ENCODE measurements at places on chromosomes 2 and 18.

DNA sequence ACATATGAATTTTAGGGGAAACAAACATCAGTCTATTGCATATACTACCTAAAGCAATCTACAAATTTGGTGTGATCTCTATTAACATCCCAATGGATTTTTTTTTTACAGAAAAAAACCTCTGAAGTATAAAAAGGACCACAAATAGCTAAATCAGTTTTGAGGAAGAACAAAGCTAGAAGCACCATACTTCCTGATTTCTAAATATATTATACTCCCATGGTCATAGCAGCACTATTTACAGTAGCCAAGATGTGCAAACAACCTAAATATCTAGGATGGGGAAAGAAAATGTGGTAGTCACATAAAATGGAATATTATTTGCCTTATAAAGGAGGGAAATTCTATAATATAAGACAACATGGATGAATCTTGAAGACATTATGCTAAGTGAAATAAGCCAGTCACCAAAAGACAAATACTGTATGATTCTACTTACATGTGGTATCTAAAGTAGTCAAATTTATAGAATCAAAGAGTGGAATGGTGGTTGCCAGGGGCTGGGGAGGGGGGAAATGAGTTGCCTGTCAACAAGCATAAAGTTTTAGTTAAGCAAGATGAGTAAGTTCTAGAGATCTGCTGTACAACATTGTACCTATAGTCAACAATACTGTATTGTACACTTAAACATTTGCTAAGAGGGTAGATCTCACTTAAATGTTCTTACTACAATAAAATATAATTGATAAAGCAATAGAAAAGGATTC lies 17.6 kb upstream of the CASP8 start:
- no peaks in the 10 kb centered on the region for H3K27me3 ChIP-seq
- H3K4me1 ChIP-seq: peaks cover 37% of the 10 kb centered on the region
- peak overlapping the region; percentile 72 for H3K27ac ChIP-seq
- H3K4me3 ChIP-seq: no peak overlapping the region

DNA sequence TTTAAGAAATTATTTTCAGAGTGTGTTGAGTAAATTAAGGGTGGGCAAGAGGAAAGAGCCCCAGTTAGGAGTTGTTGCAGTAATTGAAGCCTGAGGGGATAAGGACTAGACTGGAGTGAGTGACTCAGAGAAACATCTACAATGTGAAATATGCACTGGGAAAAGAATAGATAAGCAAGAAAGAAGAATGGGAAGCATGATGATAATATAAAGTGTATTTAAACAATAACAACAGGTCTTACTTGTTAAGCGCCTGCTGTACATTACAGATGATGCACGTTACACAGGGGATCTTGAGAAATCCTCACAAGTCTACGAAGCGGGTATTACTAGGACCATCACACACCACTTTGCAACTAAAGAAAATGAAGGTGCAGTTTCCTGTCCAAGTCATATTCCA lies 73.6 kb upstream of the STK17B start:
- no peaks in the 10 kb centered on the region for H3K27me3 ChIP-seq
- H3K4me1 ChIP-seq: peaks cover 45% of the 10 kb centered on the region
- H3K36me3 ChIP-seq: peaks cover 15% of the 10 kb centered on the region
- H3K27ac ChIP-seq: no peak overlapping the region

DNA sequence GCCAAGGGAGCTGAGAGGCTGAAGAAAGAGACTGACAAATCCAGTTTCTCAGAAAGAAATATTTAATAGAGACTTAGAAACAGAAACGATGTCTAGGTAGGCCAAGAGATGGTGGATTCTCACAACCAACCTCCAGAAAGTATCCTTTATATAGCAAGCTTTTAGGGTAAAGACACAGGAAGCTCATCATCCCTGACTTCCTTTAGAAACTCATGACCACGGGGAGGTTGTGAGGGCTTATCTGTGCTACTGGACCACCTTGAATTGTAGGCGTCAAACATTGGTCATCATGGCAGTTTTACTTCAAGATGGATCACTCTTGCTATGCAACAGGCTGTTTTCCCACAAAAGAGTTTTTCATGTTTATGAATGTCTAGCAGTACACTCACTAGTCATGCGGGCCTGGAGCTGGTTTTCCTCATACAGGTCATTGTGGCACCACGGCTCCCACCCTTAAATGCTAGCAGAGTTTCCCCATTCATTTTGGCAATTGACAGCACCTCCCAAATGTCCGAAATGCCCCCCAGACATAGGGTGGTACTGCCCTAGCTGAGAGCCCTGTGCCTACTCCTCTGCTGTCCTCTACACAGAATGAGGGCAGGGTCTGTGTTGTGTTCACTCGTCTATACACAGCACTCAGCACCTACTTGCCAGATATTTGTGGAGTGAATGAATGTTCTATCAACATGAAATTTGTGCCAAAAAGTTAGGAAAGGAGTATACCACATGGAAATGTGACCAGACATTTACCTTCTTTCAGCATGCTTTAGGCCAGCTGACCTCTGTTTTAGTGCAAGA lies 89.0 kb downstream of the TMEM247 start:
- H3K36me3 ChIP-seq: no peaks in the 10 kb centered on the region
- no peak overlapping the region for H3K27ac ChIP-seq
- H3K4me1 ChIP-seq: no peaks in the 10 kb centered on the region
- H3K4me3 ChIP-seq: no peak overlapping the region
- ATAC-seq: no peak

DNA sequence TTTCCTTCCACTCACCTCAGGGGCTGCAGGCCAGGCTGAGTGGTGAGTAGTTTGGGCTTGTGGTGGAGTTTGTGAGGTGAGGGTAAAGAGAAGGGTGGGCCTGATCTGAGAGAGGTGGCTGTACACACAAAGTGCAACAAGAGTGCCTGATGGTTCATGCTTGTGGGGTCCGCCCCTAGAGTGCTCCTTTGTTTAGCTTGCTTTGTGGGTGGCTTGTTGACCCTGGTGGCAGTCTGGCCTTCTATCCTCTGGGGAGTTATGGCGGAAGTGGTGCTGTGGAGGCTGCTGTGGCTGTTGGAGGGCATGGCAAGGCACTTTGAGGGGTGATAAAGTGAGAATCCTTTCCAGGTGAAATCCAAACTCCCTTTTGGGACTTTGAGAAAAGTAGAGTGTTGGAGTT lies 10.6 kb downstream of the UBE2F start:
- ATAC-seq: no peak
- H3K27me3 ChIP-seq: no peaks in the 10 kb centered on the region
- H3K27ac ChIP-seq: peak overlapping the region; percentile 76
- H3K4me3 ChIP-seq: no peak overlapping the region

DNA sequence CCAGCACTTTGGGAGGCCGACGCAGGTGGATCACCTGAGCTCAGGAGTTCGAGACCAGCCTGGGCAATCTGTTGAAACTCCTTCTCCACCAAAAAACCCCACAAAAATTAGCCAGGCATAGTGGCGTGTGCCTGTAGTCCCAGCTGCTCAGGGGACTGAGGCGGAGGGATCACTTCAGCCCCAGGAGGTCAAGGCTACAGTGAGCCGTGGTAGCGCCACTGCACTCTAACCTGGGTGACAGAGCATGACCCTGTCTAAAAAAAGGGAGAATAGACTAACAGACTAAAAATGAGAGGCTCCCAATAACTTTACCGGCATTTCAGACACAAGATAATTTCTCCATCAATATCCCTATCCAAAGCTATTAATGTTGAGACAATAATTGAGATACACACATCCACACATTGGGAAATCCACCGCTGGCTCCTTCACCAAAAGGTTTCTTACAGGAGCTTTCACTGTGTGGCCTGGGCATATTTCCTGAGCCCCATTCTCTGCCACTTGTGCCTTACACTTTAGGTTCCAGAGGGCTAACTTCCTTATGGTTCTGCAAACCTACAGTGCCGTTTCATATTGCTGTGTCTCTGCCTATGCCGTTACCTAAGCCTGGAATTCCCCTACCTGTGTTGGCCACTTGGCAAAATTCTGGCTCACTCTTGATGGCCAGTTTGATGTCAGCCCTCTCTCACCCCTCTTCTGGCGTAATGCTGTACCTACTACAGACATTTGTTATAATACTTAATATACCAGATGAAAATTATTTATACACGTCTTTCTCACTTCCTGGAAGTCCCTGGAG lies 115.8 kb upstream of the ZFP36L2 start:
- ATAC-seq: no peak
- H3K27ac ChIP-seq: peak overlapping the region; percentile 20

DNA sequence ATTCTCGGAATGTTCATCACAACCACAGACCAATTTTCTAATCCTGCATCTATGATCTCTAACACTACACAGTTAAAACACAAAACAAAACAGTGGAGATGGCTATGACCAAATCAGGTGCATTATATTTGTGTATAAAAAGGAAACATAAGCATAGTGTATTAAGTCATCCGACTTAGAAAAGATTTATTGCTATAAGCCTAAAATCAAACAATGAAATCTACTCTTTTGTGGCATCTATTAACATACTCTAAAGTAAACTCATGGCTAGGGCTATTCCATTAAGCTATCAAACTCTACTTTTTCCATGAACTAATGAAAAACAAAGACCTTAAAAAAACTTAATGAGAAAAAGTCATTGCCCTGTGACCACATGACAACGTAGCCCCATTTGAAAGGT lies 8.7 kb downstream of the SP3 start:
- no peak for ATAC-seq
- peaks cover 71% of the 10 kb centered on the region for H3K4me1 ChIP-seq
- no peak overlapping the region for H3K27ac ChIP-seq

GRCh38 chr18:52615943-52616342 lies 275.9 kb downstream of the DCC start:
- no peaks in the 10 kb centered on the region for H3K36me3 ChIP-seq
- no peak overlapping the region for H3K27ac ChIP-seq
- no peak overlapping the region for H3K4me3 ChIP-seq
- no peak for ATAC-seq
- H3K4me1 ChIP-seq: no peaks in the 10 kb centered on the region
- H3K27me3 ChIP-seq: no peaks in the 10 kb centered on the region

DNA sequence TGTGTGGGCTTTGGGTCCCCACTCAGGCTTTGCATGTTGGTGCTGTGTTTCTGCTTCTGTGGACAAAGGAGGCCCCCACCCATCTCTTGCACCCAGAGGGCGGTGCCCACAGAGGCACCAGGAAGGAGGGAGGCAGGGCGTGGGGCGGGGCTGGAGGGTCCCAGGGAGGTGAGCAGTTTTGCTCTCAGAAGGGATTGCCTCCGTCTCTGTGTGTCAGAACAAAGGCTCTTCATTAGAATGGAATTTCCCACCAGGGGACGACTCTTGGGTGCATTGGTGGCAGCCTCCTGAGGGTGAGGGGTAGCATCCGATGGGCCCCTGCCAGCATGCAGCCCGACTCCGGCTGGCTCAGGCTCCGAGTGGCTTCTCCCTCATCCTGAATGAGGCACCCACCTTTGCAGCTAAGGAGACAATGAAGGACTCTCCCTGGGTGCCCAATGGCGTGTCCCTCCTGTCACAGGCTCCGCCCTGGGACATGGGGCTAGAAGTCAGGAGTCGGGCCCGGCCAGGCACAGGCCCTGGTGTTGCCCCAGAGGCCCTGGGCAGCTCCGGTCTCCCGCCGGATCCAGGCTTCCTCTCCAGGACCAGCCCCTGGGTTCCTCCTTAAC lies 7.0 kb upstream of the ERFE start:
- ATAC-seq: no peak
- no peaks in the 10 kb centered on the region for H3K36me3 ChIP-seq
- no peaks in the 10 kb centered on the region for H3K4me1 ChIP-seq

GRCh38 chr2:31150120-31150670 lies 12.0 kb upstream of the GALNT14 start:
- no peak overlapping the region for H3K27ac ChIP-seq
- H3K27me3 ChIP-seq: peaks cover 22% of the 10 kb centered on the region
- H3K4me3 ChIP-seq: no peak overlapping the region
- no peaks in the 10 kb centered on the region for H3K36me3 ChIP-seq
- no peaks in the 10 kb centered on the region for H3K4me1 ChIP-seq

GRCh38 chr2:24175631-24176187 lies 856 bp downstream of the FAM228A start:
- H3K4me1 ChIP-seq: no peaks in the 10 kb centered on the region
- H3K36me3 ChIP-seq: no peaks in the 10 kb centered on the region
- H3K4me3 ChIP-seq: no peak overlapping the region
- H3K27me3 ChIP-seq: peaks cover 4% of the 10 kb centered on the region
- no peak overlapping the region for H3K27ac ChIP-seq

Data from activated T-helper 17 cell treated with anti-CD3 and anti-CD28 coated beads, Interleukin-2, amount 50 U/mL, for 72 hours (primary cell).